ENCODE measurements at places on chromosomes 12 and 14. TPM values are rescaled to one million over a fixed set of nuclear protein-coding genes. Genes with fewer than 3 reads are reported as not detected.

FAM161B gene
- total RNA-seq: 4.2 TPM

KRT71 gene
- total RNA-seq: not detected

NR4A1 gene
- 1.5 TPM for total RNA-seq

A2M gene
- not detected for total RNA-seq

GLT8D2 gene
- total RNA-seq: 29.2 TPM

GZMH gene
- not detected for total RNA-seq

KCNA5 gene
- total RNA-seq: not detected

CD69 gene
- not detected for total RNA-seq

GSC gene
- not detected for total RNA-seq

HOXC5 gene
- total RNA-seq: 0.59 TPM

WNK1 gene
- 75.7 TPM for total RNA-seq

MGP gene
- total RNA-seq: 6.7 TPM

IL31 gene
- not detected for total RNA-seq

PCBP2 gene
- total RNA-seq: 374 TPM

PZP gene
- total RNA-seq: not detected

DDHD1 gene
- 17.8 TPM for total RNA-seq

MGST1 gene
- total RNA-seq: 29.4 TPM

NUDT14 gene
- 9.0 TPM for total RNA-seq

KRT6B gene
- total RNA-seq: not detected

GLT1D1 gene
- total RNA-seq: not detected

PAPOLA gene
- 91.5 TPM for total RNA-seq

PRB2 gene
- not detected for total RNA-seq

CCDC196 gene
- total RNA-seq: not detected

MUCL1 gene
- total RNA-seq: not detected

KRT86 gene
- not detected for total RNA-seq
